D721Med (cell line): ENCODE measurements at places on chromosomes 11 and 22.

GRCh38 chr22:22218302-22218701, 26.3 kb upstream of the VPREB1 start:
- DNase-seq = no peak

- DNase-seq = no peak
Measured at GRCh38 chr11:47124675-47125074, 52.0 kb downstream of the ARFGAP2 start.

DNA sequence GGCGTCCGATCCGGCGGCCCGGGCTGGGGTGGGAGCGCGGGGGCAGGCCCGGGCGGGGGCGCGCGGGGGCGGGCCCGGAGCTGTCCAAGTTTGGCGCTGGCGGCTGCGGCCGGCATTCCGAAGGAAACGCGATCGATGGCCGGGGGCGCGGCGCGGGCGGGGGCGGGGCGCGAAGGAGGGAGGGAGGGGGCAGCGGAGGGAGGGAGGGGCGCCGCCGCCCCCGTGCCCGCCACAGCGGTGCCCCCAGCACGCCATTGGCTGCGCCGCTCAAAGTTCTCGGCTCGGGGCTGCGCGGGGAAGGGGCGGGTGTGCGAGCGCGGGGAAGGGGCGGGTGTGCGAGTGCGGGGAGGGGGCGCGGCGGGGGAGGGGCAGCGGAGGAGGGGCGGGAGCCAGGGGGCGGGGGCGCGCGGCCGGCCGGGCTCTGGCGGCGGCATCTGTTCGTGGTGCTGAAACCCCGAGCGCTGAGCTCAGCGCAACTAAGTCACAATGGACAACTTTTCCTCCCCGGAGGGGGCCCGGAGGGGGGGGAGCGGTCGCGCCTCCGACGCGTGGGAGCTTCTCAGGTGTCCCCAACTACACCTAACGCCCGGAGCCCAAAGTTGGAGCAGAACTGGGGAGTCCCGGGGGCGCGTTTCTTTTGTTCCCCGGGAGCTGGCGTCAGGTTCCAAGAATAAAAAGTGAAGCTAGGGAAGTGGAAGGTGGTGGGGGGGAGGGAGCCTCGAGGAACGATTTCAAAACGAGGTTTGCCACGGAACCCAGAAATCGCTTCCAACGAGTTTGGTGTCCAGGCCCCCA, 2.2 kb downstream of the PHF21B start:
- DNase-seq = no peak

DNA sequence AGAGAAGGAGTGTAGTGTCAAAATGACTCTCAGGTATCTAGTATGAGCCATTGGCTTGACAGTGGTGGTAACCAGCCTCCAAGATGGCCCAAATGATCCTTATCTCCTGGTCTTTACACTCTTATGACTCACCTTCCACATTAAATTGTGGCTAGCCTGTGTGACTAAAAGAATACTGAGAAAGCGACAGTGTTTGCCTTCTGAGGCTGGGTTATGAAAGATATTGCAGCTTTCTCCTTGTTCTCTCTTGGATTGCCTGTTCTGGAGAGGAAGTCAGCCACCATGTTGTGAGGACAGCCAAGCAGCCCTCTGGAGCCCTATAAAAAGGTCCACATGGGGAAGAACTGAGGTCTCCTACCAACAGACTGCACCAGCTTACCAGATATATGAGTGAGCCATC, 15.8 kb downstream of the C11orf71 start:
- DNase-seq = no peak

DNA sequence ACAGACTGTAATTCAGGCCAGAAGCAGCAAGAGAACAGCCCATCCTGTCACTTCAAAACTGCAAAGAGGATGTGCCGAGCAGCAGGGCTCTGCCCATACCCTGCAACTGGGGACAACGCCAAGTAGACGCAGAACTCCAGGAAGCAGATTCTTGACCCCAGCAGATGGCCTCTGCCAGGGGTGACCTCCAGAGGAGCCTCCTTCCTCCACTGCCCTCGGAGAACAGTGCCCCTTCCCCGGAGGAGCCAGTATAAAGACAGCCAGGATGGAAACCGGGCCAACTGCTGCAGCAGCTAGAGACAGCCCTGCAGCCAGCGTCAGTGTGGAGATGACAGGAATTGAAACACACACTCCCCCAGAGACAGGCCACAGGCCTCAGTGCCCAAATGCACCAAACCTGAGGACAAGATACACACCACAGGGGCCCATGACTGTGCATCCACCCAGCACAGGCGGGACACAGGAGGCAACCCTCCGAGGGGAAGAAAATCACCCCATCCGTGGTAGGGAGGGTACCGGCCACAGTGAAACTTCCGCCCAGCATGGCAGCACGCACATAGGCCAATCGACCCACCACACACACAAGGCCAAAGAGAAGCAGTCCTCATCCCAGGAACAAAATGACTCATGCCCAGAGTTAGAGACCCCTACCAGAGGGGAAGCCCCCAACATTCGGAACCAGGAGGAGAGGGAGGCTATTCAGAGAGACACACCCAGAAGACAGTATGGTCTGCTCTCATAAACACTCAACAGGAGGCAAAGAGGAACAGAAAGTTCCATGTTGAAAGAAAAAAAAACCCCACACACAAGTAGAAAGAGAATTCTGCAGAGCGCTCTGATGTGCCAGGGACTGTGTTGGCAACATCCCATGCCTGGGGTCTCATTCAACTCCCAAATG, 5.6 kb downstream of the AHNAK start:
- DNase-seq = no peak

GRCh38 chr22:32480238-32480637, 5.6 kb downstream of the FBXO7 start:
- DNase-seq = no peak

- DNase-seq = no peak
Measured at GRCh38 chr11:2270322-2271076, at the start of gene ASCL2. TSS of gene ASCL2 (minus strand) at chr11:2270588. CDS start at chr11:2270332, 256 bp downstream.
